Ammon's horn (tissue), 1 donor: ENCODE measurements at places on chromosomes 16 and 17.
A peak's percentile ranks its signal among the peaks of the same experiment; 100 is the strongest.

DNA sequence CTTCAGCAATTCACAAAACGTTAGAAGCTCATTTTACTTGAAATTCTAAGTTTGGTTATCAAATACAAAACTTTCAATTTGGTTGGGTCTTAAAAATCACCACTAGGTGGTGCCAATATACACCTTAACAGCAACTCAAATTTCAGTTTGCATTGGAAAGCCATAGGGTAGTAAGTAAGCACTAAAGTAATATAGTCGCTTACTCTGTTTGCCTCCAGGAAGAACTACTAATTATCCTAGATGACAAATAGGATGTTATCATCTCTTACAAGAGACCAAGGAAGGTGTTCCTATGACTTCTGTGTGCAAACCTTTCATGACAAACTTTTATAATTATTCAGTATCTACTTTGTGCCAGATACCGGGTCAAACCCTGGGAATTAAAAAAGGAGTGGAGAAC is 93.3 kb downstream of the MYO1D start:
- DNase-seq = peak; percentile 62

DNA sequence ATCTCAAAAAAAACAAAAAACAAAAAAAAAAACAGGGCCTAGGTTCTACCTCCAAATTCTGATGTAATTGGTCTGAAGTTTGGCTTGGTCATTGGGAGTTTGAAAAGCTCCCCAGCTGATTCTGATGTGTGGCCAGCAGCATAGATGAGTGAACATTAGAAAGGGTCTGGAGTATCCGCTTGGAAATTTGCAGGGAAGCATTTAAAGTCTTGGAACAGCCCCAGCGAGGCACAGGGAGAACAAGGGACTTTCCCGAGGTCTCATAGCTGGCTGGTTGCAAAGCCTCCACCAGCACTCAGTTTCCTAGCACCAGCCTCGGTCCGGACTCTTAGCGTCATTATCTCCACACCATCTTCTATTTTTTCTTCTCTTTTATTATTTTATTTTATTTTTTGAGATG is 70.8 kb downstream of the RAB11FIP4 start:
- no peak for DNase-seq

DNA sequence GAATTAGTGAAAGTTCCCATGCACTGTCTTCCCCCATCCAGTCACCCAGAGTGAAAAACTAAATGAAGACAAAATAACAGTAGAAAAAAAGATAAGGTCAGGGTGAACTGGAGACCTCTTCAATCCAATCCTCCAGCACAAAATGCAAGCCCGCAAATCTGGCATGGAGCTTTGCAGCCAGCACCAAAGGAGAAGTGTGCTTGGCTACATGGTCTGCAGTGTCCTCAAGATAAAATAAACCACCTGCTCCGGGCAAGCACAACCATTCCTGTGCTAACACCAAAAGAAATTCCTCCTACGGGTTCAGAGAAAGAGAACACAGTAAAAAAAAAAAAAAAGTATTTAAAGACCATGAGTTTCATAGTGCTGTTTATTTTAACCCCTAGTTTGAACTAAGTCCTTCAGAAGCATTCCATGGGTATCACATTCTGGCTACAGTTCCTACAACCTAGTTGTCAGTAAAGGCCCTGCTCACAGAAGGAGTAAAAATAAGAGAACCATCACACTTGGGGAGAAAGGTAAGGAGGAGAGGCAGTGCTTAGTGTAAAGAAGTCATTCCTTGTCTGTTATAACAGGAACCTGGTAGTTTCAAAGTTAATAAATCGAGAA is 109.1 kb downstream of the GAS7 start:
- DNase-seq = no peak

DNA sequence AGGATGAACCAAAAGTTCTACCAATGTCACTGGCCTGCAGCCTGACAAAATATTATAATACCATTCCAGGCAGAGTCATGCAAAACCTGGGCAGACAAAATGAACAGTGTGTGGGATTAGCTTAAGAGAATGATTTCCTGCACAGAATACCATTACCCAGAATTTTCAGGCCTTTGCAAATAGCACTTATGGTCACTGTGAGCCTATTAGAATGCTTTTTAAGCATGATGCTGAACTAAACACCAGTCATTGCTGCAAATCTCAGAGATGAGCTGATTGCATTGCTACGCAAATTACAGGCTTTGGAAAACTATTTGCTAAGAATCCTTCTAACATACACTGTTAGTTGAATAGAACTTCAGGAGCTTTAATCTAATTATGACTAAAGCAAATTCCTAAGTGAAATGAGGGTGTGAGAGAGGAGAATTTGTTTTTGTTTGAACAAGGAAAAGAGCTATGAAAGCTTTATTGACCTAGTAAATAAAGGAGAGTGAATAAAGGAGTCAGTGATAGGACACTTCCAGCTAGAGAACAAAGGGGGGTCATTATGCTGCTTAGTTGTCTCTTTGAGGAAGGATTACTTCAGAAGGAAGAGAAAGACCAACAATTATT is 398.8 kb downstream of the HS3ST3B1 start:
- DNase-seq = no peak

- DNase-seq = no peak
Measured at GRCh38 chr17:28783161-28783560, 39.4 kb downstream of the TRAF4 start.

GRCh38 chr17:830950-831349 is 48.8 kb downstream of the MRM3 start:
- no peak for DNase-seq

GRCh38 chr17:57699751-57700219 is 45.3 kb downstream of the CCDC182 start:
- no peak for DNase-seq

- peak; percentile 49 for DNase-seq
Measured at GRCh38 chr17:45992175-45992574, 6.9 kb upstream of the STH start.

GRCh38 chr17:56514899-56515298 is 78.6 kb upstream of the NOG start:
- DNase-seq = no peak

DNA sequence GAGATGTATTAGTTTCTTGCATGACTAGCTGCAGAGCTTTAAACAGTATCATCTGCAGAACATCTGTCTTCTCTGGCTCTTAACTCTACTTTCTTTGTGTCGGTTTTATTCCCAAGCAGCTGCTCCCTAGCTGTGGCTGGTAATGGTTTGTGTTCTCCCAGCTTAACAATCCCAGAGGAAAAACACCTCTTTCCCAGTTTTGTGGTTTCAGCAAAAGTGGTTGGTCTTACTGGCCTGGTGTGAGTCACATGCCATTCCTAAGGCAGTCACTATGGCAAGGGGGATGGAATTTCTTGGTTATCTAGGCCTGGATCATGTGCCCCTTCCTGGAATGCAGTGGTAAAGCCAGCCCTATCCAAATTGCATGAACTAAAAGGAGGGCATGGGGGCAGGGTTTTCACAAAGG is 27.5 kb downstream of the OMG start:
- peak; percentile 7 for DNase-seq

GRCh38 chr16:4261557-4262172 is 11.2 kb downstream of the TFAP4 start:
- no peak for DNase-seq

DNA sequence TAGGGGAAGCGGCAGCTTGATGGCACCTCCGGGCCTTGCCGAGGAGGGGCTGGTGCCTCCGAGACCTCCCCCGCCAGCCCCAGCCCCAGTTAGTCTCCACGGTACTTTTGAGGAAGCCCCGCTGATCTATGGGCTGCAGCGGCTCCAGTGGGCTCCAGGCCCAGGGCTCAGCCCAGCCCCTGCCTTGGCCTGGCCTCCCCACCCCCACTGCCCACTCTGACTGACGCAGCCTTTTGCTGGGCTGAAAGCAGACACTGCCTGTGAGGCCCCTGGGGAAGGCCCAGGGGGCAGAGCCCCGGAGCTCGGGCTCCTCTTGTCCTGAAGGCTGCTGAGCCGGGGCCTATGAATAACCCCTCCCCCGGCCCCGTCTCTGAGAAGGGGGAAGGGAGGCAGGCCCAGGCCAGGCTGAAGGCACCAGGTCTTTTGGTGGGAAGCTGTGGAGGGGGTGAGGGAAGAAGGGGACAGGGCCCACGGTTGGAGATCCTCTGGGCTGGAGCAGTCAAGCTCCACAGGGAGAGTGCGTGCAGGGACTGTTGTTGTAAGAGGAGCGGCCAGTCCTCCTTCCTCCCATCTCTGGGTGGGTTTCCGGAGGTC is 7.5 kb upstream of the SMTNL2 start:
- no peak for DNase-seq

DNA sequence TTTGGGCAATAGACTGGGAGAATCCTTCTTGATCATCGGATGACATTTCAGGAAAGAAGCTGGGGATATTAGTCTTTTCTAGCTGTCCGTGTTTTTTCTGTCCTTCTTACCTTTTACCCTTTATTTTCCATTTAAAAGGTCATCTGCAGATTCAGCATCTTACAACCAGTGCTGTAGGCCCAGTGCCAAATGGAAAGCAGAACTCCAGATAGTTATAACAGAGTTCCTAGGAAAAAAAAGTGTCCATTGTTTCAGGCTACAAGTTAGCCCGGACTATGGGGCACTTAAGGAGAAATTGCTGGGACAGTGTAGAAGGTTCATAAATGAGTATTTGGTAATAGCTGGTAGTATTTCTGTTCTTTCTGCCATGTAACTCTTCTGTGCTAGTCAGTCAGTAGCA is 28.4 kb downstream of the LDHD start:
- DNase-seq = no peak

DNA sequence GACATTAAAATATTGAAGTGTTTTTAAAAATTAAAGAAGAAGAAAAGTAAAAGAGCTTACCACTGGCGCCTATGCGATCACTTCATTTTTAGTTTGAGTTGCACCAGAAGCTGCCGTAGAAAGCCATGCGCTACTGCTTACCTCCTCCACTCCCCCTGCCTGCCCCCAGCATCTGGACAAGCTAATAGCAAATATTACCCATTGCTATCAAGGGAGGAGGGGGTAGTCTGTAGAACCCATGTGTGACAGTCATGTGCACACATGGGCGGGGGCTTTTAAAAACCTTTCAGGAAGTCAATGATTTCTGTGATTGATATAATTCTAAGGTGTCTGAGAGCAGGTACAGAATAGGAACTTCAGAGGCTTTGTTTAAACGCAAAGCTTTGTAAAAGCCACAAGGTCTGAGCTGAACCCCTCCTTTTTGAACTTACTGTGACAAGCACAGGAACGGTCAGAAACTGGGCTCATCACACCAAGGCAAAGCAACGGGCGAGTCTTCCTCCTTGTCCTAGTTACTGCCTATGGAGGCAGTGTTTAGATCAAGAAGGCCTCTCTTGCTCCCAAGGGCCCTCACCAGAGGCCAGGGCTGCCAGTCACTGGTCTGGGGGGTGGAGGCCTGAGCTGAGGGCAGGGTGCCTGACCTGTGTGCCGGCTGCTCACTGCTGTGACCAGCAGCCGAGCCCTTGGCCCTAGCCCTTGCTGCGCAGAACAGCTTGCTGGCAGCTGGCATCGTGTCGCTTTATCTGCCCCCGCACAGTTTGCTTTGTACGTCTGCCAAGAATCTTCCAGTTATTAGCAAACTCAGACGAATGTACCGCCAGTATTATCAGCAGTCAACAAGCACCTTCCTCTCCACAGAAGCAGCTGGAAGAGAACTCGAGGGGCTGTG is 15.0 kb downstream of the GINS2 start:
- peak; percentile 57 for DNase-seq

GRCh38 chr16:67886387-67886786 is 1.7 kb downstream of the NRN1L start:
- no peak for DNase-seq

DNA sequence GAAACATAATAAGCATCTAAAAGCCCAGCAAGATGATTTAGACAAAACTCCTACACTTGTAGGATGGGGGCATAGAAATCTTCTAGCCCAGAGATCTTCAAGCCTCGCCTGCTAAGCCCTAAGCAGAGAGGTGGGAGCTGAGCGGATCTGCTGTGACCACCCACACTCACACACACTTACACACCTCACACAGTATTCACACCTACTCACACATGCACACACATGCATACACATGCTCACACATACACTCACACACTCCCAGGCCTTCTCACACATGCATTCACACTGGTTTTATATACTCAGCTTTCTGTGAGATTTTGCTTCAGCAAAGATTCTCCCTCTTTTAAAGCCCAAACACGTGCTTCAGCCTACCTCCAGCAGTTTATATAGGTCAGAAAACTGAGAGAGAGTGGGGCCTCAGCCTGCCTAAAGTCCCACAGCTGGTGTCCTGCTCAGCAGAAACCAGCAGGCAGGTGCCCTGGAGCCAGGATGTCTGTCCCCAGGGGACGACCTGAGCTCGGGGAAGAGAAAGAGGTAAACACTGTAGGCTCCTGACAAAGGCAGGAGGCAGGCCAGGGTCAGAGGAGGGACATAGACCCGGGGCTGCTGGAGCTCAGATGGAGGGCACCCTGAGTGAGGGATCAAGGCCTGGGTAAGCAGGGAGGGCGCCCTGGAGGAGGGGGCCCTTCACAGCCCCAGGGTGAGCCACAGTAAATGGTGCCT is 12.0 kb upstream of the KRT19 start:
- DNase-seq = no peak

GRCh38 chr17:40291281-40291664 is 3.6 kb downstream of the CDC6 start:
- no peak for DNase-seq

DNA sequence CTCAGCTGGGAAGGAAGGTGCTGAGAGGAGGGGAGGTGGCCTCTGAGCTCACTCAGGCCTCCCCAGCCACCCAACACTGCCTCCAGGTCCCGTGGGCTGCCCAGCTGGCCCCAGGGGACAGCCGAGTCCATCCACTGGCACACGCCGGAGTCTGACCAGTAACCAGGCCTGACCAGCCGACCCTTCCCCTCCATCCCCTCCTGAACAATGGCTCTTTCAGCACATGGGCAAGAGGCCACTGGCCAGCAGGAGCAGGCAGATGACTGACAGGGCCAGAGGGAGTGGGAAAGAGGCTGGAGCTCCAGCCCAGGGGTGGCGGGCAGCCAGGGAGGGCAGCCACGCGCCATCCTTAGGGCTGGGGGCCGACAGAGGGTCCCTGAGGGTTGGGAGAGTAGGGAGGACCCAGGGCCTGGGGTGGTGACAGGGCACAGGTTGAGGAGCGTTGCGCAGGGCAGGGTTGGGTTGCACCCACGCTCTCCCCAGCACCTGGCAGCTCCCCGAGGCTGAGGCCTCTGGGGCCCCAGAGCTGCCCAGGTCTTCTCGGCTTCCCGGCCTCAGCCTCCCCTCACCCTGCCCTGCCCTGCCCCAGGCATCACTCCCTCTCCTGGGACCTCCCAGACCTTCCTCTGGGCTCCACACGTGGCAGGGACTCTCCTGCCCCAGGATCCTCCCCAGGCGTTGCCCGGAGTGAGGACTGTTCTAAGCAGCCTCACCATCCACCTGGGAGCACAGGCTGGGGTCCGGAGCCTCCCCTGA is 20.2 kb upstream of the SLC38A10 start:
- DNase-seq = peak; percentile 59

DNA sequence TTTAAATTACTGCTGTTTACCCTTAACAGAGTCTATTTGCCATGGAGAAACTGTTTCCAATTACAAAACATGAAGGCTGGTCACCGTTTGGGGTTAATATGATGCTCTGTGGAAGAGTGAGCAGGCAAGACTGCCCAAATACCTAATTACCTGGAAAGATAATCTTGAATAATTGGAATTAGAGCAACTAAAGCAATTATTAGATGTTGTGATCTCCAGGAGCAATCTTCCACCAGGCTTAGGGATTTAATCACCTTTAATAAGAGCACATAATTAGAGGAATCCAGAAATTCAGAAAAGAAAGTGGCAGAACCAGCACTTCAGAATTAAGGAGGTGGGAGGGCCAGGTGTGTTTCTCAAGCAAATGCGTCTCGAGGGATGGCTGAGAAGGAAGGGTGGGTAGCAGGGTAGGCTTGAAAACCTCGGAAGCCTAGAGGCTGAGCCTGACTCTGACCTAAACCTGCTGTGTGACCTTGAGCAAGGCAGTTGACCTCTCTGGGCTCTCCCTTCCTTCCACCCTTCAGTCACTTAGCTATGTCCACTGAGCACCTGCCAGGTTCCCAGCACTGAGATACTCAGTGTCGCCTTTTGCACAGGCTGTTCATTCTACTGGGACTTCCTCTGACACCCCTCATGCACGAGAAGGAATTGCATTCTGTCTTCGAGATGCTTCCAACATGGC is 113.2 kb downstream of the GSG1L start:
- DNase-seq = no peak
